ENCODE measurements at places on chromosomes 11 and 22.
A peak's percentile ranks its signal among the peaks of the same experiment; 100 is the strongest.

GRCh38 chr22:49674479-49675050, 153.1 kb downstream of the BRD1 start:
- DNase-seq, result no peak

- no peak for DNase-seq
These were observed 10.1 kb upstream of the VSIG10L2 start for GRCh38 chr11:125935618-125936199.

GRCh38 chr11:118643142-118643994, 36.0 kb downstream of the PHLDB1 start:
- no peak for DNase-seq

DNA sequence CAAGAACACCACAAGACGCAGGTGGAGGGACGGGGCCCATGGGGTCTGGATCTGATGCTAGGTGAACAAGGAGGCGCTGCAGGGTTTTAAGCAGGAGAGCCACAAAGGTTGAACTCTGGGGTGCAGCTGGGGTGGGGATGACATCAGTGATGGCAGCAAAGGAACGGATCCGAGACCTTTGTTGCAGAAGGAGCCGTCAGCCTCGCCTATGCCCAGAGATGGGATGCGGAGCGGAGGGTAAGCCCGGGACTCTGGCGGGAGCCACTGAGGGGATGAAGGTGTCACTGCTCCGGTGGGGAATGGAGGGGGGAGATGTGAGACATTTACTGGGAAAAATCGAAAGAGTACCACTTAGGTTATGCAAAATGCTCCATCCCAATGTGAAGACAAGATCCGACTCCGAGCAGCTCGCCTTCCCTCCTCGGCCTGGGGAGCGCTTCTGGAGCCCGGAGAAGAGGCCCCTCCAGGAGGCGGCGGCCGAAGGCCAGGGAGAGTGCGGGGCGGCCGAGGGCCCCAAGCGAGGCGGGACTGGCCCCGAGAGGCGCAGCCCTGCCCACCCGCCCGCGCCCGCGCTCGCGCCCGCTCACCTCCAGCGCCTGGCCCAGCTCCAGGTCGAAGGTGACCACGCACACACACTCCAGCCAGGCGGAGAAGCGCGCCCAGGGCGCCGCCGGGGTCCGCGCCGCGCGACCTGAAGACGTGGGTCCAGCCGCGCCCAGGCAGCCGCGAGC, 422 bp downstream of the DENND6B start:
- no peak for DNase-seq

- DNase-seq, result no peak
These were observed 122.8 kb downstream of the SHANK2 start for GRCh38 chr11:71129624-71130023.

- no peak for DNase-seq
These were observed 145.1 kb downstream of the TBC1D22A start for GRCh38 chr22:46907241-46908215.

- no peak for DNase-seq
These were observed 116.0 kb downstream of the FAR1 start for GRCh38 chr11:13784441-13784840.

DNA sequence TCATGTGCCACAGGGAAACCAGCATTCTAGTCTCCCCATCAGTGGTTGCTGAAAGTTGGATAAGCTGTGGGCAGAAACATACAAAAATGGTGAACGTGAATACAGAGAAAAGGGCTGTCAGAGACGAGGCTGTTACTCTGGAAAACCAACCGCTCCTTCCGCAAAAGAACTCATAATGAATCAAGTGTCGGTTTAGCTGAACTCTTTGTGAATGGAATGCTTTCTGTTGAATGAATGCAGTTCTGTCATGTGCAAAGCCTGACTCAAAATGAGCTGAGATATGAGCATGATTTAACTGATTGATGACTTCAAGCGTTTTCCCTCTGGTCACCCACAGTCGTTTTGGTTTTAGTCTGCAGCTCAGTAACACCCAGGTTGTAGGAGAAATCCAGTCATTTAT, 298.3 kb downstream of the ETS1 start:
- no peak for DNase-seq

- no peak for DNase-seq
These were observed 118.3 kb downstream of the FAT3 start for GRCh38 chr11:92342886-92343285.

- no peak for DNase-seq
These were observed 109.5 kb downstream of the BBOX1 start for GRCh38 chr11:27150098-27150497.

GRCh38 chr11:6611963-6612212, 128 bp downstream of the TAF10 start:
- peak; percentile 45 for DNase-seq

GRCh38 chr11:1206391-1207271, 16.2 kb upstream of the MUC5B start:
- no peak for DNase-seq

DNA sequence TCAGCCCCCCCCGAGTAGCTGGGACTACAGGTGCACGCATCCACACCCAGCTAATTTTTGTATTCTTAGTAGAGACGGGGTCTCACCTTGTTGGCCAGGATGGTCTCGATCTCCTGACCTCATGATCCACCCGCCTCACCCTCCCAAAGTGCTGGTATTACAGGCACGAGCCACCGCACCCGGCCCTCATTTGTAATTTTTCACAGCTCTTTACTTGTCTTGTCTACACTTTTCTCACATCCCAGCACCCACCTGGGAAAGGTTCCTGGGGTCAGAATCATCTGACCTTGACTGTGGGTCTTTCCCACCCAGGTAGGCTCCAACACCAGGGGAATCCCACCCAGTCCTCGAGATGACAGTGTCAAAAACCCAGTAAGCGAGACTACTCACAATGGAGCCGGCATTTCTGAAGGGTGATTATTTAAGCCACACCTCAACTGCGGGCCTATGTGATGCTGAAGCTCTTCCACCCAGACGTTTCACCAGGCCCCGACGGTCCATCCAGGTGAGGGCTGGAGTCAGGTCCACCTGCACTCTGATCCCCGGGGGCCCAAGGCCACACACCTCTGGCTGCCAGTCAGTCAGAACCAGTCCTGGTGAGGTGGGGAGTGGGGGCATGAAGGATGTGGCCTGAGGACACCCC, 23.4 kb downstream of the CELSR1 start:
- no peak for DNase-seq

GRCh38 chr11:110479108-110480101, 49.7 kb downstream of the FDX1 start:
- DNase-seq, result no peak

DNA sequence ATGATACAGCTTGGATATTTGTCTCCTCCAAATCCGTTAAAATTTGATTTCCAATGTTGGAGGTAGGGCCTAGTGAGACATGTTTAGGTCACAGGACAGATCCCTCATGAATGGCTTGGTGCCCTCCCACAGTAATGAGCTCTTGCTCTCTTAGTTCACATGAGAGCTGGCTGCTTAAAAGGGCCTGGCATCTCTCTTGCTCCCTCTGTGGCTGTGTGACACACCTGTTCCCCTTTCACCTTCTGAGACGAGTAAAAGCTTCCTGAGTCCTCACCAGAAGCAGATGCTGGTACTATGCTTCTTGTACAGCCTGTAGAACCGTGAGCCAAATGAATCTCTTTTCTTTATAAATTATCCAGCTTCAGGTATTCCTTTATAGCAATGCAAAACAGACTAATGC, 3.5 kb downstream of the VPS37C start:
- DNase-seq, result no peak

- DNase-seq, result no peak
These were observed 40.3 kb upstream of the TTLL12 start for GRCh38 chr22:43227239-43227630.

GRCh38 chr11:61123775-61124571, 21.7 kb downstream of the CD5 start:
- no peak for DNase-seq

- no peak for DNase-seq
These were observed 41.5 kb upstream of the MYEOV start for GRCh38 chr11:69252490-69252837.

DNA sequence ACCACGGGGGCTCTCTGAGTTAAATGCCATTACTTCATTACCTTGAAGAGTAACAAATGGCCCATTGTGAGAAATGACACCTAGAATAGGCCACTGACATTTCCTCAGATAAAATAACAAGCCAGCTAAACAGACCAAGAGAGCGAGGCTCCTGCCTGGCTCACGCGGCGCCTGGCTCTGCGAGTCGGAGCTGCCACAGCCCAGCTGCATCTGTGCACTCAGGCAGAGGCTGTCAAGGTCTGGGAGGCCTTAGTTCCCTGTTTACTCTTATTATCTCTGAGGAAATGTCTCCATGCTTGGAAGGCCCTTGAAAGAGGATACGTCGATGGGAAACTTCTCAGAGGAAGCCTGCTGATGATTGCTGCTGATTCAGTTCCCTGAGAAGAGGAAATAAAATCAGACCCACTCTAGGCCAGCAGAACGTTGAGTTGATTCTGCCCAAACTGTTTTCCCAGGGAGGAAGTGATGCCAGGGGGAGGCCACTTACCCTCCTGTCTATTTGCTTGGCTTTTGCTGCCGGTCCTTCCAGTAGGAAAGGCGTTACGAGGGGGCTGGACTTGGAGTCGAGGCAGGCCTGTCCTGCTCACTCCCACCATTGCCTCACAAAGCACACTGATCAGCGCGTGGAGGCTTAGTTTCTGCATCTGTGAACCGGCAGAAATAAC, 208.8 kb downstream of the TBC1D22A start:
- no peak for DNase-seq

- no peak for DNase-seq
These were observed 3.6 kb upstream of the OR51L1 start for GRCh38 chr11:4991060-4991459.

- no peak for DNase-seq
These were observed 32.4 kb downstream of the EIF3F start for GRCh38 chr11:8019314-8020243.

GRCh38 chr22:23696326-23696851, 5.6 kb downstream of the RGL4 start:
- peak; percentile 19 for DNase-seq

GRCh38 chr11:45083544-45084087, 62.8 kb upstream of the PRDM11 start:
- DNase-seq, result no peak

- no peak for DNase-seq
These were observed 6.2 kb upstream of the IL17REL start for GRCh38 chr22:50018608-50019285.

- no peak for DNase-seq
These were observed 7.1 kb upstream of the IL2RB start for GRCh38 chr22:37156686-37157435.

DNA sequence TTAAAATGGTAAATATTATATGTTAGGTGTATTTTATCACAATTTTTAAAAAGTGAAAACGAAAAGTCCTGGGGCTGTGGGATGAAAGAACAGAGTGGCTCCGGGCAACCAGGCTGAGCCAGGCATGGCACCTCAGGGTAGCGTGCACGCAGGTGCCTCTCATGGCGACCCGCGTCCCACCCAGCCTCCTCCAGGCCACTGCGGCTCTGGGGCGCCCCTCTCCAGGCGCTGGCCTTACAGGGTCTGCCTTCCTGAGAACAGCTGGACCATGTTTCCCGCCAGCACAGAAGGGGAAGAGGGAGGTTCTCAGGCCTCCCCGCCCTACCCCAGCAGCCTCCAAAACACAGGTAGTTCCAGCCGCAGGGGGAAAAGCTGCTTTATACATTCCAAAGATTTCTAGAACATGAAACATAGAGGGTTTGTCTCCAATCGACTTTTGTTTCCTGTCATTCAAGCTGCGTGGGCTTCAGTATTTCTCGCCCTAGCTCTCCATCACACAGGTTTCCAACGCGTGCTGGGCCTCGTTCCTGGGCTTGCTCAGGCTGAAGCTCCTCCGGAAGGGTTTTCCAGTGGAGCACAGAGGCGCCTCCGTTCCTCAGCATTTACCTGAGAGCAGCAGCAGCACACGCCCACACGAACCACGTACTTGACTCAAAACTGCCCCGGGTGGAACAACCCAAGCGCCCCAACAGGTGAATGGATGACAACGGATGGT, 10.5 kb downstream of the EHD1 start:
- DNase-seq, result no peak

GRCh38 chr11:60900673-60901404, 5.5 kb downstream of the PRPF19 start:
- DNase-seq, result no peak

GRCh38 chr11:79290761-79291160, 150.1 kb downstream of the TENM4 start:
- DNase-seq, result no peak

DNA sequence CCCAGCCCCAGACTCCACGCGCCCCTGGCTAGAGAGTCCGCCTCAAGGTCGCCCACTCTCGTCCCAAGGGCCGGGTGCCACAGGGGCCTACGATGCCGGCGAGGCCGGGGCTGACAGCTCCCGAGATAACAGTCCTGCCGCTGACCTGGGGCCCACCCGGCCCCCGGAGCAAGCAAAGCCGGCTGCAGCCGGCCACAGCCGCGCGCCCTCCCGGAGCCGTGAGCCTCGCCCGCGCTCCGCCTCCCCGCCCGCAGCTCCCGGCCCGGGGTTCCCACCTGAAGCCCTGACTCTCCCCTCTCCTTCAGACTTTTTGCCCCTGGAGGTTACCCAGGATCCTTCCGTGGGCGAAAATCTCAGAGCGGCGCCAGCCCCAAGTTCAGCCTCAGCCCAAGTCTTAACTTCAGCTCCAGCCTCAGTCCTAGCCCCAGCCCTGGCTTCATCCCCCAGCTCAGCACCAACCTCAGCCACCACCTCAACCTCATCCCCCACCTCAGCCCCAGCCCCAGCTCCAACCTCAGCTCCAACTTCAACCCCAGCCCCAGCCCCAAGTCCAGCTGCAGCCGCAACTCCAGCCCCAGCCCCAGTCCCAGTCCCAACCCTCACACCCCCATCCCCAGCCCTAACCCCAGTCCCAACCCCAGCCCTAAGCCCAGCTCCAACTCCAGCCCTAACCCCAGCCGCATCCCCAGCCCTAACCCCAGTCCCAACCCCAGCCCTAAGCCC, 1.7 kb downstream of the KLHDC7B start:
- no peak for DNase-seq

- no peak for DNase-seq
These were observed 42.0 kb upstream of the TTC36 start for GRCh38 chr11:118485273-118485672.

GRCh38 chr11:3245071-3245470, 12.9 kb upstream of the MRGPRE start:
- DNase-seq, result no peak

GRCh38 chr22:49068861-49069500, 758.7 kb downstream of the BRD1 start:
- no peak for DNase-seq

- DNase-seq, result no peak
These were observed 17.7 kb downstream of the CD6 start for GRCh38 chr11:60989093-60989650.

- DNase-seq, result no peak
These were observed 134.0 kb downstream of the NTM start for GRCh38 chr11:131504199-131504949.

GRCh38 chr11:22276535-22276934, 61.6 kb upstream of the SLC17A6 start:
- no peak for DNase-seq
